NCI-H2029 treated with DMSO at 0.1 percent for 48 hours (cell line): ENCODE measurements at places on chromosomes 2 and 18.

GRCh38 chr18:67525328-67526099 lies 9.0 kb upstream of the DSEL start:
- DNase-seq, result no peak

- DNase-seq, result no peak
Measured at GRCh38 chr2:130736487-130736886, 7.6 kb downstream of the GPR148 start.

DNA sequence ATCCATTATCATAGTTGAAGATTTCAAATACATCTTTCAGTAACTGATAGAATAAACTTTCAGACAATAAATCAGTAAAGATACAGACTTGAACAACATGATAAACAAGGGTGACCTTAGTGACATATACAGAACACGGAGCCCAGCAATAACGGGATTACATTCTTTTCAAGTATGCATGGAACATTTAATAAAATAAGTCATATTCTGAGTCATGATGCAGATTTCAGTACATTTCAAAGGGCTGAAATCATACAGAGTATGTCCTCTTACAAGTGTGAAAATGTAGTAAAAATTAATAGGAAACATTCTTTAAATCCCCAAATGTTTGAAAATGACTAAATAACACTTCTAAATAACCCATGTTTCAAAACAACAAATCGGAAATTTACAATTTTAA lies 17.2 kb upstream of the KLHL29 start:
- no peak for DNase-seq

GRCh38 chr2:232700154-232700553 lies 3.0 kb downstream of the GIGYF2 start:
- no peak for DNase-seq

DNA sequence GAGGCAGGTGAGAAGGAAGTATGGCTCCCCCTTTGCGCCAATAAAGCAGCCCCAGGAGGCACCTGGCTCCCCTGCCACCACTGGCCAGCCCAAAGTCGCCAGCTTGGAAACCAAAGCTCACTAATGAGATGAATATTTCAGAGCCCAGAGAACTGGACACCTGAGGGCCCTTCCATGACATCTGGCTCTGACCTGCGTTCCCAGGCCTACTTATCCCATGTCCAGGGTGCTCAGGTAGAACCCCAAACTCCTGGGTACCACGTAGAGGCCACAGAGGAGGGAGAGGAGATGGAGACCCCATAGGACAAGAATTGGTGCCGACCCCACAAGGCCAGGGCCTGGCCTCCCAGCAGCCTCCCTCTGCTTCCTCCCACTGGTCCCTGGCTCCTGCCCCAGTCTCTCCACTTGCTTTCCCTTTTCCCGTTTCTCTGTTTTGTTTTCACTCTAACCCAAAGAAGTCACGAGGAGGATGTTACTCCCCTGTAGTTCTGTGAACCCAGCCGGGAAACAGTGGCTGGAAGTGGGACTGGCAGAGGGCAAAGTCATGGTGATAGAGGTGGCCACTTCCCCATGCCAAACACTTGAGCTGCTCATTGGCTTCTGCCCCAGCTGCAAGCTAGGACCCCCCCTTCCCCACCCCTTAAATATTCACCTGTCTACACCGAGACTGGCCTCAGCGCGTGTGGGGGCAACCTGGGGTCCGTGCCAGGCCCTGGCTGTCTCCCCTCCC lies 820 bp downstream of the TMBIM1 start:
- DNase-seq, result no peak

DNA sequence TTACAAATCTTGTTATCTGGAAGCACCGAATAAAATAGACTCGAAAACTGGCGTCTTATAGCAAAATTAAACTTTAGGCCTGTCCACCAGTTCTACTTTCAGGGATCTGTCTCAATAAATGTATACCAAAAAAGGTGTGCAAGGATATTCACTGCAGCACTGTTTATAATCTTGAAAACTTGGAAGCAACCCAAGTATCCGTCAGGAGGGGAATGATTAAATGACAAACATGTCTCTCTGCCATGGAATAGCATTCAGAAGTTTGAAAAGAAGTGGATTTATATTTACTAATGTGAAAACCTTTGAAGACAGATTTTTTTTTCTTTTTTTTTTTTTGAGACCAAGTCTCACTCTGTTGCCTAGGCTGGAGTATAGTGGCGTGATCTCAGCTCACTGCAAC lies 32.3 kb upstream of the SATB2 start:
- no peak for DNase-seq
